ENCODE measurements at places on chromosomes 3 and 15.

GRCh38 chr15:73822998-73823397 lies 50.4 kb upstream of the TBC1D21 start:
- peak; percentile 13 for DNase-seq

GRCh38 chr3:78112291-78113010 lies 1072.6 kb downstream of the ROBO2 start:
- DNase-seq: no peak

DNA sequence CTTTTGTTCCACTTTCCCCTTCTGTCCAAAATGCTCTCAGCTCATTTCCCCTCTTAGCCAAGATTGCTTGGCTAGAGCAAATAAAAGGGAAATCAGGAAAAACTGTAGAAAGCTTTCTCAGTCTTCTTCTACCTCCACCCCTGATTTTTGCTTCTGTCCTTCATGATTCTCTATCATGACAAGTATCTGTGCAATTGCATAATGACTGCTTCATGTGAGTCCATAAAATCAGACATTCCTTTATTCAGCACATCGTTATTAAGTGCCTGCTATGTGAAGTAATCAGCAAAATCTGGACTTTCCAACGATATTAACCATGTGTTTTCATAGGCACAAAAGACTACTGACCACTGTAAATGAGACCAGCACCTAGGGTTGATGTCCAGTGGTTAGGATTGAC lies 321.5 kb upstream of the CBLB start:
- DNase-seq: no peak

DNA sequence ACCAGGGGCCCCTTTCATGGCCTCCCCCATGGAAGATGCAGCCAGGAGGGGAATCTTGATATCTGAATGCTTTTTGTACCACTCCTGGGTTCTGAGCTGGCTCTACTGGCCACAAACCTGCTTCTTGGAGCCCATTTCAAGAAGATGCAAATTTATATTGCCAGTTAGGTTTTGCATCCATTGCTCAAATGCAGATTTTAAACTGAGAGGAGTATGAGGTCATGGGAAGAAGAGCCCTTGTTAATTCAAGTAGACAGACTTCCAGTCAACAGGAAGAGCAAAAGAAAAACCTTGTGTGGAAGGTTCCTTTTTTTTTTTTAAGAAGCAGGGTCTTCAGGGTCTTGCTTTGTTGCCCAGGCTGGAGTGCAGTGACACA lies 133.5 kb downstream of the PDZRN3 start:
- DNase-seq: no peak

- no peak for DNase-seq
These were observed 413.5 kb downstream of the RBMS3 start for GRCh38 chr3:29694331-29694730.

DNA sequence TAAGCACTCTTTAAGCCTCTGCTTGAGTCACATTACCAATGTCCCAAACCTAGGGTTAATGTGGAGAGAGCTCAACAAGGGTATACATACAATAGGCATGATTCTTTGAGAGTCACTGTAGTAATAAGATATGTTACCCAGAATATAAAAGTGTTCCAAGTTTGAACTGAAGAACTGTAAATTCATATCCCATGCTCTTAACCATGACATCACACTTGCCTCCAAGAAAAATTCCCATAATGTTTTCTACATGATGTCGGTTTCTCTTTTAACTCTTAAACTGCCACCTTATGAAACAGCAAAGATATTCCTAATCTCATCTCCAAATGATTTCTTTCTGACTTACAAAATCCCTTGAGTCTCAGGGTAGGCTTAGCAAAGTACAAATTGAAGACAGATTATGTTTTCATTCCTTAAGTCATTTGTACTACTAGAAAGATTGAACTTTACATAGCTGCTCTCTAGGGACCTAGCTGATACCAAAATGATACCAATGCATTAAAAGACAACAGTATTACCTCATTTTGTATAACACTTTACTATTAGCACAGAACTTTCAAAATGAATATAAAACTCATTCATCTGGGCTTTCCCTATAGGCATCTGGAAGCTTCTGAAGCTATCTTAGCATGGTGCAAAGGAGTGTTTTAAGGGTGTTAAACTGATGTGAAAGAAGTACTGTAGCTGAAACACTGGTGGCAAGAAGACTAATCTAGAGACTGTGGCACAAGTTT lies 127.1 kb downstream of the KCNMB2 start:
- DNase-seq: no peak

GRCh38 chr3:102174832-102175374 lies 259.9 kb upstream of the ZPLD1 start:
- DNase-seq: no peak

DNA sequence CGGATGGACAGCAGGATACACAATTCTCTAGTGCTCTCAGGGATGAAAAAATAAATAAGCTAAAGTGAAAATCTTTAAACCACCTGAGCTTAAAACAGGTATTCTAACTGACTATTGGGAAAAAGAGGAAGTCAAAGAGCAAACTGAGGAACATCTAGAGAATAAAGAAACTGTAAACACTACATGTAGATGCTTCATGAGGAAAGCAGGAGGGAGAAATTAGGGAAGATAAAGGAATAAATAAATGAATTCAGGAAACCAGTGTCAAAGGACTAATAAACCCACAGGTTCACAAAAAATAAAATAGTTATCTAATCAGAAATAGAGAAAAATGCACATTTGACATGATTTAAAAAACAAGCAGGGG lies 525 bp upstream of the MCCC1 start:
- no peak for DNase-seq

GRCh38 chr3:71850654-71851053 lies 65.7 kb upstream of the PROK2 start:
- DNase-seq: no peak

DNA sequence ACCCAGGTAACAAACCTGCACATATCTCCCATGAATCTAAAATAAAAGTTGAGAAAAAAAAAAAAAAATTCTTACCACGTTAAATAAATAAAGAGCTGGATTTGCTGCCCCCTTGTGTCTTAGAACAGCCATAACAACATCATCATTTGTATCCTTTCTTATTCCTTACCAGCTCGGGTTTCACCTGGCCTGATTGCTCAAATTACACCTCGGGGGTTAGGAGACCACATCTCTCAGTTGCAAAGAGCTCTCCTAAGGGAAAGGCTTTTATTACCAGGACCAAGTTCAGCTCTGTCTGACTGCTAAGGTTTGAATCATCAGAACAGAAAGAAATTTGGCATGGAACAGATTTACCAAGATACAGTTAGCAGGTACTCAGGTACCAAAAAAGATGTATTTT lies 25.8 kb upstream of the RPL39L start:
- peak; percentile 11 for DNase-seq

DNA sequence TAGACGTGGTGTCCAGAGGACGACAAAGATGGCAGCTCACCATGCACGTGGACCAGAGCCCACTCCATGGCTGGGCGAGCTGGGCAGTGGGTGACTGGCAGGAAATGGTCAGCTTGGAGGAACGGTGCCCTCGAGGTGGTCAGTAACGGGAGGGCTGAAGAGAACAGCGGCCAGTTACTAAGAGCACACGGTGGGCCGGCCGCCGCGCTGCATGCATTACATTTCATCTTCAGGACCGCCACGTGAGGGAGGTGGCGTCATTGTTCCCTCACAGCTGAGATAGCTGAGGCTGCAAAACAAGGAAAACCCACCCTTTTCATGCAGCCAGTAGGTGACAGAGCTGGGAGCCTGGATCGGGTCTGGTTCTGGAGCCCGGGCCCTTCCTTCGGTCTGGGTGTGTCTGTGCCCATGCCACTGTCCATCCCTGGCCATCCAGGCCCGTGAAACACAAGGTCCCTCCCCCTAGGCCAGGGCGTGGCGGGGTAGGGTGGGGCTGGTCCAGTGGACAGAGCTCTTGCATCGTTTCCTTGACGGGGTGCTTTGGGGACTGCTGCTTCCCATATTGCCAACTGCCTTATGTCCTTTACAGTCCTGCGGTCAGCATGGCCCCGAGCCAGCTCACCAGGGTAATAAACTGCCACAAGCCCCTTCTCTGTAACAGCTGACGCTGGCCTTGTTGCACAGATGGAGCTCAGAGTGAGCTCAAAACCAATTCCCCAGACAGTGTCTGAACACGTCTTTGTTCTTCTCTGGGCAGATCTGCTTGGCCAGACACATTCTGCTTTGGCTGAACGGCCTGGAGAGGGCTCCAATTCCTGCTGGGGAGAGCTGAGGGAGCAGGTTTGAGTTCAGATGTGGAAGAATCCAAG lies 51.8 kb downstream of the RGMA start:
- DNase-seq: no peak

- DNase-seq: no peak
These were observed 109.2 kb downstream of the CPNE4 start for GRCh38 chr3:131925571-131925970.

DNA sequence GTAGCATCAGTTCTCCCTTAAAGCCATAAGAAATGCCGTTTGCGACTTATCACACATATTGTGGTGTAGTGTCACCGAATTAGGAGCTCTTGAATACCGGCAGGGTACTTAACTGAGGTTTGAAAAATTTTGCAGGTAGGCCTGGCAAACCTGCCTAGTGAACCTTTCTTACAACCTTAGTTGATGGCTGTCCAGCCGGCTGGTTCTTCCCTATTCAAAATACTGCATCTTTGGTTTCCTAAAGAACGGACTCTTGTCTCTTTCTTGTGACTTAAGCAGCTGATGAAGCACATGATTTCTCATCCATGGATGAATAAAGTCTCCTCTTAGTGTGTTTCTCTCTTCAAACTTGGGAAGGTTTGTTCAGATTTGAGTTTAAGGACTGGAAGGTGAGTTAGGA lies 1.5 kb downstream of the RAB7A start:
- no peak for DNase-seq

DNA sequence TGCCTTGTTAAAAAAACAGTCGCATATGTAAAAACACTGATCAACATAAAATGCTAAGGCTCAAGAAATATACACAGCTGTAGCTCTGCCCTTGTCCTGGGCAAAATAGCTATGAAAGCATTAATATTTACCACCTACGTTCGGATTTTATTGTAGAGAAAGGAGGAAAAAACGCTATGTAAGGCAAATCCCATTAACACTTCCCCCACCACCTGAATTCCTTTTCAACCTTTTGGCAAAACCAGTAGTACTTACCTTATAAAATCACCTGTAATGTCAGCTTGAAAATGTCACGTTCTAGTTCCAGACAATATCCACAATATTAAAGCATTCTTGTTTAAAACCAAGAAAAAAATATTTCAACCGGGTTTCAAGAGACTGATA lies 3.6 kb downstream of the TRA2B start:
- no peak for DNase-seq

GRCh38 chr3:46076606-46077005 lies 49.3 kb upstream of the XCR1 start:
- DNase-seq: no peak

- DNase-seq: no peak
These were observed 119.5 kb upstream of the PRICKLE2 start for GRCh38 chr3:64344721-64345207.

DNA sequence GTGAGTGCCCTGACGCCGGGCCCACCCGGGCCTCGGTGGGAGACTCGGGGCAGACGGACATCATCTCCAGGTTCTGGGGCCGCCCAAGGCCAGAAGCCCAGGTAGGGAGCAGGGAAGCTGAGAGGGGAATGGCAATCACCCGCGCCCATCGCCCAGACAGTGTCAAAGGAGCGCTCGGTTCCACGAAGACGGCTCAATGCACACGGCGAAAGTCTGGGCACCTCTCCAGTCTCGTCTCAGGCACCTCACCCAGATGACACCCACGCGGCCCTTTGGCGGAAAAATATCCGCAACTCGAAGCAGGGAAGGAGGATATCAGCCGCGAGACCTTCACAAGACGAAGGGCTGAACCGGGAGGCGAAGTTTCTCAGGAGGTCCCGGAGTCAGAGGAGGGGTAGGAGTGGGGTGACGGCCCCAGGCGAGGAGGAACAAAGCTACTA lies 916 bp downstream of the IL17RD start:
- DNase-seq: no peak

GRCh38 chr15:69897471-69898237 lies 200.1 kb downstream of the TLE3 start:
- no peak for DNase-seq

- no peak for DNase-seq
These were observed 39.2 kb downstream of the ACAA1 start for GRCh38 chr3:38097446-38098375.

GRCh38 chr3:73426606-73427005 lies 198.1 kb downstream of the PDZRN3 start:
- no peak for DNase-seq

DNA sequence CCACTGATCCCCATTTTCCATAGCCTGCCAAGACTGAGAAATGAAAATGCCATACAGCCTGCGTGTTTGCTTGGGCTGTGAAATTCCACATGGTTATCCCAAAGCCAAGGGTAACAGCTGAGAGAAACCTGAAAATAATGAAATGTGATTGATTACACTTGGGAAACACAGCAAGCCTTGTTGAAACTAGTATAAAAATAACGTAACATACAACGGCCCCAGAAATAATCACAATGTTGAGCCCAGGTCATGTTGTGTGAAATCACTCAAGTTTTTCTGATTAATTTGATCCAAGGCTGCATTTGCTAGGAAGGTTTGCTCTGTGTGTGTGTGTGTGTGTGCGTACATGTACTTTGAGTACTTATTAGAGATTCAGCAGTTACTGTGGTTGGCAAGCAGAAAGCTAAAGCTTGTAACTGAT lies 269.0 kb downstream of the OXSM start:
- DNase-seq: no peak

- DNase-seq: no peak
These were observed 221.3 kb upstream of the GAP43 start for GRCh38 chr3:115401851-115402501.
